ENCODE measurements at places on chromosomes 2 and 18. TPM values are rescaled to one million over a fixed set of nuclear protein-coding genes. Genes with fewer than 3 reads are reported as not detected.

The REG3A gene
- not detected for total RNA-seq

The TRIM54 gene
- total RNA-seq, result not detected

The NABP1 gene
- total RNA-seq, result 5.2 TPM

The VSNL1 gene
- total RNA-seq, result 4.6 TPM

The IL36B gene
- not detected for total RNA-seq

The TNFRSF11A gene
- 3.9 TPM for total RNA-seq

The HOXD11 gene
- total RNA-seq, result not detected

The QPCT gene
- total RNA-seq, result 4.0 TPM

The WBP1 gene
- total RNA-seq, result 56.4 TPM

The AQP12A gene
- total RNA-seq, result not detected

The TMEM182 gene
- 1.0 TPM for total RNA-seq

The POTEC gene
- total RNA-seq, result not detected

The RTP5 gene
- total RNA-seq, result not detected

The NLRC4 gene
- total RNA-seq, result 0.63 TPM

The PROKR1 gene
- not detected for total RNA-seq

The CHRND gene
- total RNA-seq, result not detected

The CFC1 gene
- total RNA-seq, result not detected

The GPR75 gene
- total RNA-seq, result 2.5 TPM

The CNTNAP5 gene
- 0.17 TPM for total RNA-seq

The ANO7 gene
- 0.42 TPM for total RNA-seq

The CFAP210 gene
- not detected for total RNA-seq

The RBM45 gene
- total RNA-seq, result 7.6 TPM

The CRYGD gene
- not detected for total RNA-seq

The SERPINB4 gene
- total RNA-seq, result not detected

The MRPS9 gene
- total RNA-seq, result 19.0 TPM

The DTNA gene
- total RNA-seq, result 284 TPM

The SLC23A3 gene
- total RNA-seq, result 0.33 TPM

The FAM124B gene
- 2.3 TPM for total RNA-seq

The DSG3 gene
- total RNA-seq, result not detected

The NAT8 gene
- not detected for total RNA-seq

The SP5 gene
- total RNA-seq, result not detected

The TGFA gene
- total RNA-seq, result 1.7 TPM

The RALBP1 gene
- total RNA-seq, result 103 TPM

The DSC3 gene
- 0.52 TPM for total RNA-seq

The CASP10 gene
- 2.2 TPM for total RNA-seq

The FNDC4 gene
- total RNA-seq, result 10.9 TPM

The CNRIP1 gene
- total RNA-seq, result 23.5 TPM

Data from esophagus muscularis mucosa (tissue), 4 donors.